NCI-H774 (cell line): ENCODE measurements at places on chromosomes 5 and 9.

- DNase-seq: peak; percentile 53
Measured at GRCh38 chr5:174327317-174327864, 281.9 kb downstream of the NSG2 start.

GRCh38 chr5:53406630-53407316, 73.7 kb upstream of the FST start:
- DNase-seq: no peak

DNA sequence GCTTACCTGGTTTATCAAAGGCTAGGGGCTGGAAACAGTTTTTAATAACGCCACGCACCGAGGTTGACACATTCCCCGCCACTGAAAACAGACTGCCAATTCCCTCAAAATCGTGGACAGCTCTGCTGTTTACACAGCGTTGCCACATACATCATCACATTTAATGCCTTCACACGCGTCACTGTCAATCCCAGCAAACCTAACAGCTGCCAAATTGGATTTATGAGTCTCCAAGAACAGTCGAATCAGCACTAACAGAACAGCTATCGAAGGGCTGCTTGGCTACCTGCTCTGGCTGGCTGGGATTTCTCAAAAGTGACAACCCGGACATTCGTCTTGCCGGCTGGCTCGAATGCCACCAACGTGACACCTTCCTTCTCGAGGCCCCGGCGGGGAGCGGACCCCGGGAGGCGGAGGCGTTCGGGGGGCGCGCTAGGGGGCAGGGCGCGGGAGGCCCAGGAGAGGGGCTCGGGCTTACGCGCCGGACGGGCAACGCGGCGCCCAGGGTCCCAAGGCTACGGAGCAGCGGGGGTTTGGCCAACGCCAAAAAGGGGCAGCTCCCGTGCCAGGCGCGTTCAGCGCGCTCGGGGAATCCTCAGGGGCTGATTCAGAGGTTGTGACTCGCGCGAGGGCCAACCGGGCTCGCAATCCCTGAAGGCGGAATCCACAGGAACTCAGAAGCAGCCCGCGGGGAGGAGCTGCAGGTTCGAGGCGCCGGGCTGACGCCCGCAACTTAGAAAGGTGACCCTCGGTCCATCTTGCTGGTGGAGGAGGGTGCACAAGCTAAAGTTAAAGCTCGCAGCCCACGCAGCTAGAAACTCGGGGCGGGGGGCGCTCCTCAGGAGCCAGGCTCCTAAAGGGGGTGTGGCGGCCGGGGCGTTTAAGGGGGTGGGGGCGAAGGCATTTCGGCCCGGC, 1.2 kb downstream of the CDC14B start:
- no peak for DNase-seq

DNA sequence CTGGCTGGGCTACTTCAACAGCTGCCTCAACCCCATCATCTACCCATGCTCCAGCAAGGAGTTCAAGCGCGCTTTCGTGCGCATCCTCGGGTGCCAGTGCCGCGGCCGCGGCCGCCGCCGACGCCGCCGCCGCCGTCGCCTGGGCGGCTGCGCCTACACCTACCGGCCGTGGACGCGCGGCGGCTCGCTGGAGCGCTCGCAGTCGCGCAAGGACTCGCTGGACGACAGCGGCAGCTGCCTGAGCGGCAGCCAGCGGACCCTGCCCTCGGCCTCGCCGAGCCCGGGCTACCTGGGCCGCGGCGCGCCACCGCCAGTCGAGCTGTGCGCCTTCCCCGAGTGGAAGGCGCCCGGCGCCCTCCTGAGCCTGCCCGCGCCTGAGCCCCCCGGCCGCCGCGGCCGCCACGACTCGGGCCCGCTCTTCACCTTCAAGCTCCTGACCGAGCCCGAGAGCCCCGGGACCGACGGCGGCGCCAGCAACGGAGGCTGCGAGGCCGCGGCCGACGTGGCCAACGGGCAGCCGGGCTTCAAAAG, 36.9 kb upstream of the TTC1 start:
- no peak for DNase-seq

DNA sequence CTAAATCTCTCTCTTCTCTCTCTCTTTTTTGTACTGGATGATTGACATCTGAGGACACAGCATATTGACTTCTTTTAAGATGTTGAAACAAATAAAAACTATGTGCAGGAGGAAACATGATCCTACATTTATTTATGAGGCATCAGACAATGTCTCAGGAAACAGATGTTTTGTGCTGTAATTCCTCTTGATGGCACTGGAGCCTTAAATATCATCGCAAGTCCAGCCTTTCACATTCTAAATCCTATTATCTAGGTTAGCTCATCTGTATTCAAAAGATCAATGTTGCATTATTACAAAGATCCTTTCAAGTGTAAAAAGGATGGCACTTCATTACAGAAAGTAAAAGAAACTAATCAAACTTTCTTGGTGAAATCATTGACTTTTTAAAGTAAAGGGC, 63.9 kb downstream of the MAT2B start:
- no peak for DNase-seq

- no peak for DNase-seq
Measured at GRCh38 chr9:133275105-133276000, at the start of gene ABO. TSS of gene ABO (minus strand) at chr9:133275201.

GRCh38 chr9:3879315-3879714, 353.5 kb upstream of the RFX3 start:
- peak; percentile 40 for DNase-seq

DNA sequence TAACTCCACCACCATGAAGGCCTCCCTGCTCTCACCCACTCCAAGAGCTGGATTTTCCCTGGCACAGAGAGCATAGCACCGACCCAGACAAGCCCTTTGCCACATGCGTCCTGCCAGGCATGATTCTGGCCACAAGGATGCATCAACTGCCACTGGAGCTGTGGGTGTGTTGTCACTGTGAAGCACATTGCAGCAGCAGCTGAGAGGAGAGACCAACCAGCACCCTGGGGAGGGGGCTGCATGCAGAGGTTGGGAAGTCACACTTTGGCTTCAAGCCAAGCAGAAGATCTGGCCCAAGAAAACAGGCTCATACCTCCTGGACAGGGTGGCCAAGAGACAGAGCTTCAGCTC, 22.6 kb upstream of the PTGES start:
- DNase-seq: no peak

GRCh38 chr5:143682929-143683386, 129.0 kb upstream of the HMHB1 start:
- DNase-seq: no peak

DNA sequence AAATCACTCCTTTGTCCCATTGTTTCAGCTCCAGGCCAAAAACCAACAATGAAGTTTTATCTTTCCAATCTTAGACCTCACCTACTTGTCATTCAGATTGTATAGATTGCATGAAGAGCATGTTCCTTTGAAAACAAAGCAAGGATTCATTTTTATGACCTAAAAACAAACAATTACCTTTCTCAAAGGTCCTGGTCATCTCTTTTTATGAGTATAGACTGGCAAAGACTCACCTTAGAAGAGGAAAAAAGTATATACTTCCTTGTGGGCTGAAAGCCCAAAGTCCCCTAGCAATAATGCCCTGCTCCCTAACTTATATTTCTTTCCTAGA, 28.4 kb upstream of the TLE1 start:
- no peak for DNase-seq

- DNase-seq: no peak
Measured at GRCh38 chr9:35273591-35273990, 111.8 kb downstream of the UNC13B start.

DNA sequence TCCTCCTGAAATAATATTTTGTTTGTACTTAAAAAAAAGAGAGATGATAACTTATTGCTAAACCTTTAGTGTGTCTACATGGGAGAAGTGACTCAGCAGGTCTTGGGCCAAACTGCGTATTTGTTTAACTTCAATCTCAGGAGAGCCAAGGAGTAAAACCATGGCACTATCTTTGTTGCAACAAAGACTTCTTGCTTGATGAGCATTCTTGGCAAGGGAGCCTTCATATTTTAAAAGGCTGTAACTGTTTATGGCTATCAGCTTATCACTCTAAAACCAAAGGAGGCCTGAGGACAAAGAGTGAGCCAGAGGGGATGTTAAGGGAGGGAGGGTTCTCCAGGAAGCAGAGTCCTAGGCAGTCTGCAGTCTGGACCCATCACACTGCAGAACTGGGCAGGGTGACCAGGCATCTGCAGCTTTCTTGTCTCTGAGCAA, 216.2 kb upstream of the S1PR3 start:
- DNase-seq: no peak

GRCh38 chr5:118791926-118792734, 196.2 kb downstream of the DTWD2 start:
- DNase-seq: peak; percentile 41

- no peak for DNase-seq
Measured at GRCh38 chr5:41115281-41115680, 44.1 kb upstream of the MROH2B start.

DNA sequence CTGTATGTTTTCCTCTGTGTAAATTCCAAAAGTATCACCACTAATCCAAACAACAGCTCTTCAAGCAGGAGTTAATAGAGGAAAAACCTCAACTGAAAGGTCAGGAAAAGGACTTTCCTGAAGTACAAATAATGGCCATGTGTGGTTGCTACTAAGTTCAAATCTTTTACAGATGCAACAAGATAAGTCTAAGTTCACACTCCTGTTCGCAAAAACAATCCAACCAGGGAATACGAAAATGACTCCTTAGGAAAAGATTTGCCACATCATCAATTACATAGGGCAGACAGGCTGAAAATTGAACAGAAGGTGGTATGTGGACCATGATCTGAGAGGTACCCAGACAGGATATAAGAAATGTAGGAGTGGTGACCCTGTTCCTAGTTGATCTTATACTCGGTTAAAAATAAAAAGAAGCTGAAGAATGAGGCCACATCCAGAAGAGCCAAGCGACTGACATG, 210.2 kb downstream of the TSSK1B start:
- no peak for DNase-seq

DNA sequence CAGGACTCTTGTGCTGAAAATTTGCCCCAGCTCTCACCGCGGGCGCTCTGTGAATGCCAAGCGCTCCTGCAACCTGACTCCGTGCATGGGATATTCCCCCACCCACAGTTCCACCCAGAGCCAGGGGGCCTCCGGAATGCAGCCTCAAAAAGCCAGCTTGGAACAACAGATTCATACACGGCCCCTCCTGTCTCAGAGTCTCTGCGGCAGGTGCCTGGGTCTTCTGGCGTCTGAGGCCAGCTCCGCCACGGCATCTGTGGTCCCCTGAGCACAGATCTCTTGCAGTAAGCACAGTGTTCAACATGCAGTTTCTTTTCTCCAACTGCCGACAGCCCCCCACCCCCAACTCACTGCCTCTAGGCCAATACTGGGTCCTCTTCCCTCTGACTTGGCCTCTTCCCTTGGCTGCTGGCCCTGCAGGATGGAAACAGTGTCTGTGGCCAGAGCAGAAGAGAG, 355.7 kb upstream of the IRX2 start:
- DNase-seq: no peak

GRCh38 chr5:58060996-58061395, 398.9 kb downstream of the PLK2 start:
- no peak for DNase-seq

- peak; percentile 48 for DNase-seq
Measured at GRCh38 chr5:93580063-93580926, 724 bp downstream of the NR2F1-AS1 start.

- DNase-seq: no peak
Measured at GRCh38 chr5:128559300-128560297, 21.6 kb upstream of the FBN2 start.
